ENCODE measurements at places on chromosomes 13 and 19.
A peak's percentile ranks its signal among the peaks of the same experiment; 100 is the strongest.

- no peak for DNase-seq
These were observed 9.2 kb upstream of the DNAJC15 start for GRCh38 chr13:43014162-43014561.

GRCh38 chr13:97429681-97430081 is 4.3 kb upstream of the RAP2A start:
- peak; percentile 72 for DNase-seq

- no peak for DNase-seq
These were observed 14.4 kb downstream of the ATP4B start for GRCh38 chr13:113643593-113643992.

GRCh38 chr13:52868190-52868589 is 19.8 kb upstream of the PCDH8 start:
- no peak for DNase-seq

- no peak for DNase-seq
These were observed 45.0 kb upstream of the UBE2L5 start for GRCh38 chr13:30377312-30377685.

All from AG10803 (cell line).